Cortex of kidney (tissue), 1 donor: ENCODE measurements at places on chromosomes 11 and 22.

- no peak for DNase-seq
Observed at GRCh38 chr11:102276783-102277182, 40.5 kb upstream of the BIRC3 start.

GRCh38 chr11:21893565-21893867 is 299.4 kb upstream of the ANO5 start:
- no peak for DNase-seq

DNA sequence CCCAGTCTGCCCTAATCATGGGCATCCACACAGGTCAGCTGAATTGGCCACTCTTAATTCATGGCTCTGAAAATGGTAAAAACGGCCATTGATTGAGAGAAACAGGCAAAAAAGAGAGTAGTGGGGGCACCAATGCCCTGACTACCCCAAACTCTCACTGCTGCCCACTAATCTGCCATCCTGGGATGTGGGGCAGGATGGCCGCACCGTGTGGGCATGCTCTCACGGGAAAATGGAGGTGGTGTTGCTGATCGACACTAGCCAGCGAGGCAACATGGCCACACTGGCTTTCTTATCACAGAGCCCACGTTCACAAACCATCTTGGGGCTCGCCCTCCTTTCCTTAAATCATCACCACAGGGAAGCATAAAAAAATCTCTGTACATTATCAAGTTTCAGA is 11.2 kb upstream of the TUB start:
- no peak for DNase-seq

- no peak for DNase-seq
Observed at GRCh38 chr11:122141725-122142124, 25.7 kb upstream of the BLID start.

GRCh38 chr11:46361283-46362155 is 14.3 kb downstream of the DGKZ start:
- no peak for DNase-seq

GRCh38 chr11:124897674-124898262 is at the start of gene ROBO4:
TSS of gene ROBO4 (minus strand) at chr11:124897865. CDS start at chr11:124897795, 70 bp downstream.
- no peak for DNase-seq

GRCh38 chr11:30210357-30210756 is 20.5 kb upstream of the FSHB start:
- no peak for DNase-seq

DNA sequence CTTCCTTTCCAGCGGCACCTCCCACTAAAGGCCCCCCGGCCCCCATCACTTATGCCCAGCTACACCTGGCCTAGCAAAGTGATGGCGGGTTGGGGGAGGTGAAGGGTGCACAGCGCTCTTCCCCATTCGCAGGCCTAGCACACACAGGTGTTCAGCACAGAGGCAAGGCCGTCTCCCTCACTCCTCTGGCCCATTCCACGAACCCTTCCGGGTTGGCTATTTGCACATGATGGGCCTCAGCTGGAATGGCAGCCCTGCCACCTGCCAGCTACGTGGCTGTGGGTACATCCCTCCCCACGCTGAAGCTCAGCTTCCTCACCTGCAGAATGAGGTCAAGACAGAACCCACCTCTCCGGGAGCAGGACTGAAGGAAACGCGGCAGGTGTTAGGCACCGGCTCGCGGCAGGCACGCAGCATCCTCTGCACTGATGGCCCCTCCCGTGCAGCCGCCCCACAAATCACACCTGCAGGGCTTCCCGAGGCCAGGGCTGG is 4.8 kb downstream of the KIAA0930 start:
- no peak for DNase-seq

- no peak for DNase-seq
Observed at GRCh38 chr11:36583667-36584066, 10.6 kb upstream of the IFTAP start.

DNA sequence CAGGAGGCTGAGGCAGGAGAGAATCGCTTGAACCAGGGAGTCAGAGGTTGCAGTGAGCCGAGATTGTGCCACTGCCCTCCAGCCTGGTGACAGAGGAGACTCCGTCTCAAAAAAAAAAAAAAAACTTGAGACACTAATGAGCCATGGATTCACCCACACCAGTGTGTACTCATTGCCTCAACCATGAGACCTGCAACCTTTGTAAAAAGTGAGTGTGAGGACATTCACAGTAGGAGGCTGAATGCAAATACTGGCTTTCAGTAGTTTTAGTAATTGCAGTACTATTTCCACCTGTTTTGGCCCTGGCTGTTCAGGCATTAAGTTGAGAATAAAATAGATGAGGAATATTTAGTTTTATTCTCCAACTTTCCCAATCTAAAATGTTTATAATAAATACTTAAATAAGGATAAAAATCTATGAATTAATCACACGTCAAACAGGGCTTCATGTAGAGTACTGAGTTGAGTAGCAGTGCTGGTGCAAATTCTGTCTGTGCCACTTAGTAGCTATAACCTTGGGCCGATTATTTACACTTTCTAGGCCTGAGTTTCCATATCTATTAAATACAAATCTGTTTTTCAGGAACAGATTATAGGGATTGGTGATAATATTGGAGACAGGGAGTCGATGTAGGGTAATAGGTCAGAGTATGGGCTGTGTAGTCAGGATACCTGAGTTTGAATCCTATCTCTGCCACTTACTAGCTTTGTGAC is 72.8 kb downstream of the PPP2R1B start:
- no peak for DNase-seq

- no peak for DNase-seq
Observed at GRCh38 chr11:122642971-122643370, 12.6 kb upstream of the UBASH3B start.

- no peak for DNase-seq
Observed at GRCh38 chr11:133601641-133602040, 69.3 kb upstream of the OPCML start.

DNA sequence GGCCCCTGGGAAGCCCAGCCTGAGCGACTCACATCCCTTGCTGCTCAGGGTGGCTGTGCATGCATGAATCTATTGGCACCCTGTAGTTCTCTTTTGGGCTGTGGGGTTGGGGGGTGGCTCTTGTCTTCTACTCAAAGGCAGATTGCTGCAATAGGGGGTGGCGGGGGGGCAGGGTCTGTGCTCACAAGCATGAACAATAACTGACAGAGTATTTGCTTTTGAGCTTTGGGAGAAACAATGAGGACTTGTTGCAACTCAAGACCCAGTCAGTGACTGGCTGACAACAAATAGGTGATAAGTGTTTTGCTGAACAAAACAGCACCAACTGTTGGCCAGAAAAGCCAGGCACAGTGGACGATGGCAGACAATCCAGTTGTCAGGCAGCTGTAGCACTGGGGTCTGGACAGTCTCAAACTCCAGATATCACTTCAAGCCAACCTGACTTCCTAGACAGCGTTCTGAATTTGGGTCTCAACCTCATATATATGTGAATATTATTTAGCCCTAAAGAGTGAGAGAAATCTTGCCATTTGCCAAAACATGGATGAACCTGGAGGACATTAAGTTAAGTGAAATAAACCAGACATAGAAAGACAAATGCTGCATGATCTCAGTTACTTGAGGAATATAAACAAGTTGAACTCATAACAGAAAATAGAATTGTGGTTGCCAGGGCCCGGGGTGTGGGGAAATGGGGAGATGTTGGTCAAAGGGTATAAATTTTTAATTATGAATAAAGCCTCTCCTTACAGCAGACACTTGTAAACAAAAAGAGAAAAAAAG is 61.7 kb downstream of the ME3 start:
- DNase-seq = no peak

DNA sequence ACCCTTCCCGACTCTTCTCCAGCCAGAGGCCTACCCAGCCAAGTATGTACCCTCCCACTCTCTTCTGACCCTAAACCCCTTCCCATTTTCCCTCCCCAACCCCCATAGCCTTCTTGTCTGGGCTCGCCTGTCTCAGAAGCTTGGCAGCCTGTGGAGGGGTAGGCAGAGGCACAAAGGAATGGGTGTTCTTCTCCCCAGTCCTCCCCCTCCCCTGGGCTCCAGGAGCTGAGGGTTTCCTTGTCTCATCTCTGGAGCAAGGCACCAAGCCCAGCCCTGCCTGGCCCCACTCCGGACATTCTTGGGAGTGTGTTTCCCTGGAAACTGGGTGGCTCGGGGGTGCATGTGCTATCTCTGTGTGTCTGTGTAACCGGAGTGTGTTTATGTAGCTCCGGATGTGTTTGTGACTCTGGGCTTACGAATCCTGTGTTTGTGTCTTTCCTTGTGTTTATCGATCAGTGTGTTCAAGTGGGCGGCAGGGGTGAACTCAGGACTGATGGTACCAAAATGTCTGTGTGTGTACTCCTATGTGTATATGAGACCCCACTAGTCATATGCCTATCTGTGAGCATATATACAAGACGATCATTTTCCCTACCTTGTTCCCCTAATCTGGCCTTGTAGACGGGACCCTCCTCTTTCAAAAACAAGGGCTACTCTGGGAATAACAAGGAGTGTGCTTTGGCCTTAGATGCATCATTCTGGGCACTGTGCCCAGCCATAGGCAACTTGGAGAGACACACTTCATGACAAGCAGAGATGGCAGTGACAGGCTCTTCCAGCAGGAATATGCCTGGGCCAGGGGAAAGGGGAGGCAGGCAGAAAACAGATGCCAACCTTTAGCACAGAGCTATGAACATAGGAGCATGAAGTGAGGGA is 10.9 kb downstream of the PHLDB1 start:
- no peak for DNase-seq

GRCh38 chr11:15910761-15911160 is 445.6 kb downstream of the SOX6 start:
- no peak for DNase-seq

GRCh38 chr11:104694259-104695064 is 203.8 kb downstream of the CASP12 start:
- DNase-seq = no peak

GRCh38 chr11:71307811-71308645 is 55.7 kb upstream of the SHANK2 start:
- no peak for DNase-seq

- DNase-seq = no peak
Observed at GRCh38 chr11:71252770-71253730, 673 bp upstream of the SHANK2 start.

DNA sequence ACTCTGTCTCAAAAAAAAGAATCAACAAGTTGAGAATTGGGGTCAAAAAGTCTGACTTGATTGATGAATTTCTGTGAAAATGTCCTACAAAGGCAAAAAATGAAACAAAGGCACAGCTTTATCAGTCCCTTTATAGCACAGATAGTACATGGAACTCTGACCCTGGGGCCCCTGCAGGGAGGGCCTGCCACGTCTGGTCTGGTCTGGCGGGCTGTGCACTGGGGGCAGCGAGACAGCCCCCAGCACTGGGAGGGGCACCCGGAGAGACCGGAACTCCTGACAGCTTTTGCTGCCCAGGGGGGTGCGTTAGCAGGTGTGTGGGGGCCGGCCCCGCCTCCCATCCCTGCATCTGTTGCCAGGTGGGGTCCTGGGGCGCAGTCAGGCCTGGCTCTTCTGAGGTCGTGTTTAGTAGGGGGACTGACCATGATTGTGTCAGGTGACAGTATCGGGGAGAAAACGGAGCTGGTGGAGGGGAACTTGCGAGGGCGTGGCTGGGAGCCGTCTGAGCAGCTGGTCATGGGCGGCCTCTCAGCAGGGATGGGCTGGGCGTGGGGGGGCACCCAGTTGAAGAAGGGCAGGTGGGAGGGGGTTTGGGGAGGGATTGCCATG is 51.7 kb downstream of the GRAMD4 start:
- no peak for DNase-seq

DNA sequence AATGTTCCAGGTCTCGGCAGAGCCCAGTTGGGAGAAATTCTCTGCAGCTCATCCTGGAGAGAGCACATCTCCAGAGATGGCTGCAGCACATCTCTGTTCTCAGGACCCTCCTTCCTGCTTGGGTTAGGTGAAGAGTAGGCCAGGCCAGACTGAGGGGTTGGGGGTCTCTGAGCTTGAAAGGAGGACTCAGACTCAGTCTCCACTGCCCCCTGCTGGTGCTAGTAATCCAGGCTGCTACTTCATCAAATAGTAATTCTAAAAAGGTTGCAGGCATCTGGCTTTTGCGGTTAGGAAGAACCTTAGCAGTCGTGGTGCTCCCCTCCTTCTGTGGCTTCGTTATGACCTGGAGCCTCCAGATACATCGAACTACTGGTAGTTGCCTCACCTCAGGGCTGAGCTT is 9.7 kb downstream of the TUB start:
- DNase-seq = no peak

DNA sequence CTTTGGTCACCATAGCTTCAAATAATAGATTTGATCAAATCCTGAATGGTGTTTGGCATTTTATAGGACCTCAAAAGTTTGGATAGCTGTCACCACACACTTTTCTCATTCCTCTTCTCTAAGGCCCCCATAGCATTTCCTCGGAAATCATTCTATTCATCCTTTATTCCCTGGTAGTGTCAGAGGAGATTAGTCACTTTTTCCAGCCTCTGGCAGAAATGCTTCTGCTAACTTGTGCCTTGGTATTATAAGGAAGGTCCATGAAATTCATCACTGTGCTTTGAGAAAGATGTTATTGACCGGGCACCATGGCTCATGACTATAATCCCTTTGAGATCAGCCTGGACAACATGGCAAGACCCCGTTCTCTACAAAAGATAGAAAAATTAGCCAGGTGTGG is 19.7 kb upstream of the NUP160 start:
- no peak for DNase-seq

- DNase-seq = no peak
Observed at GRCh38 chr11:5691964-5692361, 2.4 kb downstream of the TRIM22 start.

DNA sequence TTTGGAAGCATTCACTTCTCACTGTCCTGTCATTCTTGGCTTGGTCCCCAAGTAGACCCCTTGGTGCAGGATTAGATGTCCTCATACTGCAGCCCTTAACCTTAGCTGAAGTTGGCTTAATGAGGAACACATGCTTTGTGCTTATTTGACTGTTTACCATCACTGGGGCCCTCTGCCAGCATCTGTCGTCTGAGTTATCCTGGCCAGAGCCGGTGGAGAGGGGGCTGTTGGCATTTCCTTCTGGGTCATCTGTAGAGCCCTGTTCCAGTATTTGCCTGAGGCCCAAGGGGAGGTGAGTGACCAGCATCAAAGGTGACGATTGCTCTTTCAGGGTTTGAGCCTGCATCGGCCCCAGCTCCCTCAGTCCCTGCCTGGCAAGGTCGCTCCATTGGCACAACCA is 126.4 kb upstream of the RASSF10 start:
- no peak for DNase-seq

GRCh38 chr22:43627485-43628213 is 184.5 kb downstream of the EFCAB6 start:
- DNase-seq = no peak

GRCh38 chr11:69413015-69413801 is 68.3 kb upstream of the LINC01488 start:
- no peak for DNase-seq
